Activated T-cell treated with anti-CD3 and anti-CD28 coated beads, Interleukin-2, amount 50 U/mL, for 48 hours (primary cell): ENCODE measurements at places on chromosomes 4 and X.

GRCh38 chrX:63917296-63917695, 132.3 kb upstream of the ARHGEF9 start:
- no peak for DNase-seq

DNA sequence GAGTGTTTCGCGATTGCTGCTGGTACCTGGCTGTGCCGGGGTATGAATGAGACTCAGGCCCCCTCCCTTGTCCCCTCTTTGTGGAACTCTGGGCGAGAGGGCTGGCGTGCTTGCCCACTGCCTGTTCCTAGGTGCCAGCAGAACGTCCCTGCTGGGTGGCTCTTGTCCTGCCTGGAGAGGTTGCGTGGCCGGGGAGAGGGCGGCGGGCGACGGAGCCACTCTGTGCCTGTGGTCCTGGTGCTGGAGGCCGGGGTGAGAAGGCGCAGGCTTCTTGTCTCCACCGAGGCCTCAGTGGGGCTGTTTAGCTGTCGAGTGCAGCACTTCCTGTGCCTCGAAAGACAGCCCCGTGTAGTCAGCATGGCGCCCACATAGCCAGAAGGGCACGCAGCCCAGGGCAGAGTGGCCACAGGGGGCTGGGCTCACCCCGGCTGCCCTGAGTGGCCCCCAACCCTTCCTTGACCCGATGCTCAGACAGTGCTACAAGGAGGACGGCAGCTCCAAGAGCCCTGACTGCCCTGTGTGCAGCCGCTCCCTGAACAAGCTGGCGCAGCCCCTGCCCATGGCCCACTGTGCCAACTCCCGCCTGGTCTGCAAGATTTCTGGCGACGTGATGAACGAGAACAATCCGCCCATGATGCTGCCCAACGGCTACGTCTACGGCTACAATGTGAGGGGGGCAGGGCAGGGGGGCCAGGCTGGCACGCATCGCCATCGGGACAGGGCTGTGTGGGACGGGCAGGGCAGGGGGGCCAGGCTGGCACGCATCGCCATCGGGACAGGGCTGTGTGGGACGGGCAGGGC, 8.9 kb upstream of the UVSSA start:
- no peak for DNase-seq

- no peak for DNase-seq
Measured at GRCh38 chr4:169092889-169093522, 83.0 kb upstream of the CBR4 start.

DNA sequence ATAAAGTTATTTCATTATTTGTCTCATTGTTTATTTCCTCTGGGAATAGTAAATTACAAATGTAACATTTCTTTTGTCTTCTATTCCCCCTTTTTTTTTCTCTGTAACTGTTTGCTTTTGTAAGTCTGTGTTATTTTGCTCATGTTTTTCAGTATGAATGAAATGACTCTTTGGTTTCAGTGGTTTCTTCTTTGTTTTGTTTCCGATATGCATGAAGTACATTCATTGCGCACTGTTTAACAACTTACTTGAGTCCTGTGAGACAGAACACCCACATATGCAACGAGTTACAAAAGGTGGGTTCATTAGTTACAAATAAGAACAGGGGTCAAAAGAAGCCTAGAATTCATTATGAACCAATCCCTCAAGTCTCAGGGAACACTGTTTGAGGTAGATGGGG, 175.0 kb upstream of the UGT8 start:
- no peak for DNase-seq

DNA sequence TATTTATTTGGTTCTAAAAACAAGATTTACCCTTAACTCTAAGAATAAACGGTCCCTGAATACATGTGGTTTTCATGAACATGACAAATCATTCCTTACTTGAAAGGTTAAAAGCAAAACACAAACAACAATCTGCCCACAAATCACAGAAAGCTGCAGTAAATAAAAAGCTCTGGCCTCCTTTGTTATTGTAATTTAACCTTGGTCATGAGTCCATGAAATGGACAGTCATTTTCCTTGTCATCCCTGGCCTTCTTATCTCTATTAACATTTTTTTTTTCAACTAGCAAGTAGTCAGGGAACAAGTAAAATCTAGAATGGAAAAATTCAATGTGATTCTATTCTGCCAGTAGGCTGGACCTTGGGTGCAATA, 92.7 kb downstream of the SCD5 start:
- no peak for DNase-seq

DNA sequence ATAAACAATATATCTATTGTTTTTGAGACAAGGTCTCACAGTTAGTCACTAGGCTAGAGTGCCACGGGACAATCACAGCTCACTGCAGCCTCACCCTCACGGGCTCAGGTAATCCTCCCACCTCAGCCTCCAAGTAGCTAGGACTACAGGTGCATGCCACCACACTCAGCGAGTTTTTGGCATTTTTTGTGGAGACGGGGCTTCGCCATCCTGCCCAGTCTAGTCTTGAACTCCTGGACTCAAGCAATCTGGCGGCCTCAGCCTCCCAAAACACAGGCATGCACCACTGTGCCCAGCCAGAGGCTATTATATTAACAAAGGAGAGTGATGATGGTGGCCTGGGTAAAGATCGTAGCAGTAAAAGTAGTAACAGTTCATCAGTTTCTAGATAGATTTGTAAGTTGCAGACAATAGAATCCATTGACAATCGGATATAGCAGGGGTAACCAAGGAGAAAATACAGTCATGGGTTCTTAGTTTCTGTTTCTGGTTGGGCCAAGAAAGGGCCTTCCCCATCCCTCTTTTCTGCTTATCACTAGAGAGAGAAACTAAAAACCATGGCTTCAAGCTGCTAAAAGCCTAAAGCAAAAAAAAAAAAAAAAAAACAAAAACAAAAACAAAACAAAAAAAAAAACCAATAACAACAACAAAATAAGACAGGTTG, 60.6 kb downstream of the ANXA10 start:
- DNase-seq = no peak

DNA sequence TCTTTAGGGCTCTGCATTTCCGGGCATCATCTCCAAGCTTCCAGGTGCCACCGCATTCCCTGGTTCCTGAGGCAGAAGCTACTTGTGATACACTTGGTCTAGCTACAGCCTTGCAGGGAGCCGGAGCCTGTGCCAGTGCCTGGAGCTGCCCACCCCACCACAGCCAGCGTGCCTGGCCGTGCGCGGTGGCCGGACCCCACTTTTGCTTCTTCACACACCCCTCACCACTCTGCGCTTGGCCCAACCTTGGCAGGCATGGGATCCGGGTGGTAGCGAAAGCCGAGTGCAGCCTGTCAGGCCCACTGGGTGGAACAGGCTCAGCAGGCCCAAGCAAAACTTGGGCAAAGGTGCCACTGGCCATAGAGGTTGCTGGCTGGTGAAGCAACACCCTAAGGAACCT, 823.7 kb downstream of the GLUD2 start:
- no peak for DNase-seq

- no peak for DNase-seq
Measured at GRCh38 chr4:100428051-100428450, 89.8 kb downstream of the EMCN start.

DNA sequence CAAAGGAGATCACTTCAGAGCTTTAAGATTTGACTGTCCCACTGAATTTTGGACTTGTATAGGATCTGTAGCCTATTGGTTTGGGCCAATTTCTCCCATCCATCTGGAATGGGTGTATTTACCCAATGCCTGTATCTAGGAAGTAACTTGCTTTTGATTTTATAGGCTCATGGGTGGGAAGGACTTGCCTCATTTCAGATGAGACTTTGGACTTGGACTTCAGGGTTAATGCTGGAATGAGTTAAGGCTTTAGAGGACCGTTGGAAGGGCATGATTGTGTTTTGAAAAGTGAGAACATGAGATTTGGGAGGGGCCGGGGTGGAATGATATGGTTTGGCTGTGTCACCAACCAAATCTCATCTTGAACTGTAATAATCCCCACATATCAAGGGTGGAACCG, 73.8 kb downstream of the ZNF518B start:
- no peak for DNase-seq

DNA sequence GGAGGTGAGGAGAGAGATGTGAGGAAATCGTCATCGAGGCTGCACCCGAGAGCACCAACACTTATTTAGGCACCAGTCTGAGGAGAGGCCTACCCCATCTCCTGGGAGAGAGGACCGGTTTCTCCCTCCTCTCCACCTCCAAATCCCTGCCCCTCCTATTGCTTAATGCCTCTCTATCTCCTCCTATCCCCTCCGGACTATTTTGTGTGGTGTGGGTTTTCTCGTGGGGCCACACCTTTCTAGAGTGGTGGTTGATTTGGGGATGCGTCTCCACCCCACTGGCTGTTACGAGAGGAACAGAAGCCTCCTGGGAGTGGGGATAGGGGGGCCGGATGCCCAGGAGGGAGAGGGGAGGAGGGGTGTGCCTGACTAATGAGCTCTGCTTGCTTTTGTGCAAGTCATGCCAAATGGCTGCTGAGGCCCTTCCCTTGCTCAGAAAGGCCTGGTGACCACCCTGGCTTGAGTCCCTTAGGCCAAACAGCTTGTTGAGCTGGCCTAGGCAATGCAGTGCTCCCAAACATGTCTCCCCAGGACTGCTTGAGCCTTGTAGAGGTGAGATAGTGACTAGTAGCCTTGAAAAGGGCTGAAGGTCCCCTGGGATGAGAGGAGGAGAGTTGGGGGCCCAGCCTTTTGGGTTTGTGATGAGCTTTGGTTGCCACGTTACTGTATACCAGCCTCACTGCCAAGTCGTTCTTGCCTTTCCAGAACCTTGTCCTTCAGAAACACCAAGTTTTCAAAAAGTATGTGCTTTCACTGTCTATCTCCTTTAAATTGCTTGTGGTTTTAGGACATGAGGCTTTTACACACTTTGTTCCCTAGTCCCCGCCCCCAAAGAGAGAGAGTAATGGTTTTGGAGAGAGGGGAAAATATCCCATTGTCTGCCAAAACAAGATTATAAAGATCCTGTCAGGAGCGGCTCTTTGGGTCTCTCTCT, 1.2 kb downstream of the MSN start:
- DNase-seq = peak; percentile 60

DNA sequence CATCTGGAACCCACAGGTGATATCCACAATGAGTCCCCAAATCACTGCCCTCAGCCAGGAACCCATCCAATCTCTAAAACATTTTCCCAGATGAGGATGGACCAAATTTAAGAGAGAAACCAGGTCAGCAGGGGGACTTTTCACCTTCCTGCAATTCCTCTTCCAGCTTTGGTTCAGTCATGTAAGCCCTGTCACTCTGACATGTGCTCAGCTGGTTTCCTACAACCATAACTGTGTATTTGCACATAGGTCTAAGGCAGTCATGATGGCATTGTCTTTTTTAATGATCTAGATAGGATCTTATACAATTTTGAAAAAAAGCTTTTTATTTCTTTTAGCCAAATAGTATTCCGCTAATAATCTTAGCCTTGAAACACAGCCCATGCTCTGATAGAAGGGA, 6.5 kb downstream of the CXXC4 start:
- DNase-seq = no peak

- no peak for DNase-seq
Measured at GRCh38 chr4:84915396-84915780, 51.1 kb downstream of the WDFY3 start.
